ENCODE measurements at places on chromosomes 7 and 10.

GRCh38 chr7:26477381-26477990, 185.8 kb downstream of the SNX10 start:
- DNase-seq: no peak

DNA sequence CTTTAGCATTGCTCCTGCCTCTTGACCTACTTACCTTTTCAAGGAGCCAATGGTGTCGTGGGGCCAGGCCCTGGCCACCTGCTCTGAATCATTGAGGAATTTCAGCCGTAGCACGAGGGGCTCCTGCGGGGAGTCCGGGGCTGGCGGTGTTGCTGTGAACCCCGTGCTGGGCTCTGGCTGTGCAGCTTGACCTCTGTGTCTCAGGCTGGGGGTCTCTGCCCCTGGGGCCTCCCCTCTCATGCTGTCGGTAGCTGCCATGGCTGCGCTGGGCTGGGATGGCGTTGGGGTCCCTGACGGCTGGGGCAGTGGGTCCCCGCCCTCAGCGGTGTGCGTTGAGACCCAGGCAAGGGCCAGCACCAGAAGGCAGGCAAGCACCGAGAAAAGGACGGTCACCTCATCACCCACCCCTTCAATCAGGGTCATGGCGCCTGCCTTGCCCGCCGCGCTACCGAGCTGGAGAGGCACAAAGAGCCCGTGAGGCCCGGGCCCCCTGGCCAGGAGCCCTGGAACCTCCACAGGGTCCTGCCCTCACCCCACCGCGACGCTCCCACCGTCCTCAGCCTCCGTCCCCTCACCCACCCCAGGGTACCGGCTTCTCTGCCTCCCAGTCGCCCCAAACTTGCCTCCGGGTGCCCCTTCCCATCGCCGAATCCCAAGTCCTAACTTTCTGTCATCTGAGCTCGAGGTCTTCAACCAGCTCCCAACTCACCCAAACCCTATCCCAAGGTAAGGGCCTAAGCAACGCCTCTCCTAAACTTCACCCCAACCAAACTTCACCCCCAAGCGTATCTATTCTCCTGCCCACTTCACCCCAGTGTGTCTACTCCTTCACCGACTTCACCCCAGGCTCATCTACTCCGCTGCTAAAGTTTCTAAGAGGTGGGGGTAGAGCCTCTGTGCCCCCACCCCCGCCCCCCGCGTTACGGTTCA, 887 bp downstream of the TMUB1 start:
- no peak for DNase-seq

- DNase-seq: no peak
Measured at GRCh38 chr10:93073539-93074146, at the start of gene CYP26A1. TSS of gene CYP26A1 (plus strand) at chr10:93073893. CDS start at chr10:93073935, 42 bp downstream.

- DNase-seq: no peak
Measured at GRCh38 chr7:16398146-16399017, 23.0 kb downstream of the CRPPA start.

GRCh38 chr7:69811476-69812308, 213.4 kb downstream of the AUTS2 start:
- DNase-seq: no peak

- DNase-seq: no peak
Measured at GRCh38 chr7:34719636-34720035, 61.6 kb downstream of the NPSR1 start.

- DNase-seq: no peak
Measured at GRCh38 chr10:60403168-60403873, 13.6 kb upstream of the ANK3 start.

All from fibroblast of skin of left biceps (primary cell).